Peyer's patch (tissue), 4 donors: ENCODE measurements at places on chromosomes 13 and 19. TPM values are rescaled to one million over a fixed set of nuclear protein-coding genes. Genes with fewer than 3 reads are reported as not detected.

DNA sequence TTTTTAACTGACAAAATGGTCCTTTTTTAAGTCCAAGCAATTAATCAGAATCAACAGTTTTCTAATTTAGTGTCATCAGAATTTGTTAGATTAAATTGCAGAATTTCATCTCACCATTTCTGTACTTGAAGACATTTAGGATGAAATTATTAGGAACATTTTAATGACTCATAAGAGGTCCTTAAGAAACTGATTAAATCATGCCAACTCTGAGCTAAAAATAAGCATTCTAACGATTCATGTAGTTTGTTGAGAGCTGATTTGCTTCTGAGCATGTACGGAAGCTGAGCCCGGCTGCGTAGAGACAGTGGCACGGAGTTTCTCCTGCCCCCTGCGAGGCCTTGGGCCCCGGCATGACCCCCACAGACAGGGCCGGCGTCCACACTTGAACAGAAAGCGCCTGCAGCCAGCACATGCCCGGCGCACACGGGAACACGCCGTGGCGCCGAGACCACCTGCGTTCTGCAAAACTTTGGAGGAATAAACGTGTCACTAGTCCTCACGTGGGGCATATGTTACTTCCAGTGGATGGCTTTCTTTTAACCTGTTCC is 89.7 kb upstream of the MCF2L start:
- no peak for DNase-seq
- H3K4me3 ChIP-seq: no peak overlapping the region
- H3K27me3 ChIP-seq: no peaks in the 10 kb centered on the region
- H3K27ac ChIP-seq: no peak overlapping the region
- peaks cover 40% of the 10 kb centered on the region for H3K36me3 ChIP-seq

DNA sequence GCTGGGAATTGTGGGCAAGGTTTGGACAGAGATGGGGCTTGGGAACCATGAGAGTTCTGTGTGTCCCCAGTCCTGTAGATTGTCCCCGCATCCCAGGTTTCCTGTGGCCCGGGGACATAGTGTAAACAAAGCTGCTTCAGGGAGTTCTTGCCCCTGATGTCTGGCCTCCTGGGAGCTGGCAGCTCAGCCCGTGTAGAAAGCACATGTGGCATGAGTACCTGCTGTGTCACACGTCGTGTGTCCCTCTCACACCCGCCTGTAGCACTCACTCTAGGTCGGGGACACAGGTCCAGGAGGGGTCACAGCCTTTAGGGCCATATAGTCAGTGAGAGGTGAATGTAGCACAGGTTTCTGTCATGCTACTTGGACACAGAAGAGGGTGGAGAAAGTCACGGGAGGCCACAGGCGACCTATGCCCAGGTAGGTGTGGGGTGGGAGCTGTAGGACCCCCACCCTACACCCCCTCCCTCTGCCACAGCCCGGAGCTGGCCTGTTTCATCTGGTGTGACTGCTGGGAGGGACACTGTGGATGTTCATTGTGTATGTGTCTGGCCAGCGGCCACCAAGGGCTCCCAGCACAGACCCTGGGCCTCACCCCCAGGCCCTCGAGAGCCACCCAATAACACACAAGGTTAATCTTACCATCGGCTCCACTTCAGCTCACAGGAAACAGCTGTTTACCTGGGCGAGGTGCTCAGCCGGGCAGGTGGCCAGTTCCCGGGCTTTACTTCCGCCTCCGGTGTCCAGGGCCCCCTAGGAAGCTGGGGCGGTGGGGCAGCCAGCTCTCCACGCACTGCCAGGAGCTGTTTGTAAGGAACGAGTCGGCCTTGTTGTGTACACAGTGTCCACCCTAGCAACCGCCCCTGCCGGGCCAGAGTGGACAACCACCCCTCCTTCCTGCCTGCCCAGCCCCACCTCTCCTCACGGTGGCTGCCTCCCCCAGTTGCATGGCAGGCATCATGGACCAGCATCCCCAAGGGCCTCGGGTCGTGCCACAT is 49.7 kb downstream of the COMP start:
- H3K4me1 ChIP-seq: peaks cover 7% of the 10 kb centered on the region
- no peaks in the 10 kb centered on the region for H3K36me3 ChIP-seq
- H3K27ac ChIP-seq: no peak overlapping the region
- DNase-seq: no peak
- no peaks in the 10 kb centered on the region for H3K27me3 ChIP-seq

Gene ASF1B
- total RNA-seq: 5.7 TPM

DNA sequence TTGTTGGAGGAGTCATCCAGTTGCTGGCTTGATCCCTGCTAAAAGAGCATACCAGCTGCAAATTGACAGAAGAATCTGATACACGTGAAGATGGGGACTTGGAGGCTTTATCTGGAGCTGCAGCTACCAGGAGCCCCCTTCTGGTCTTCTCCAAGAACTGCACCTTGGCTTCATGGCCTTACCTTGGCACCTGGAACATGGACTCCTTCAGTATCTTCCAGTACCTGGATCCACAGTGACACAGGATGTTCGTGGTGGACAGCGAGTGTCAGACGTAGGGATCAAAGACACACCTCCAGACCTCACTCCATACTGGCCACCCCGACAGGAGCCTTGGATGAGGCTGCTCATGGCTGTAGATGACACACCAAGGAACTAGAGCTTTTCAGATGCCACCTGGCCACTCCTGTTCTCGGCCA is 9.9 kb upstream of the ACSBG2 start:
- peak; percentile 42 for DNase-seq
- H3K36me3 ChIP-seq: no peaks in the 10 kb centered on the region
- H3K27ac ChIP-seq: no peak overlapping the region
- no peaks in the 10 kb centered on the region for H3K27me3 ChIP-seq

- H3K36me3 ChIP-seq: peaks cover 20% of the 10 kb centered on the region
- DNase-seq: no peak
- no peaks in the 10 kb centered on the region for H3K27me3 ChIP-seq
- no peak overlapping the region for H3K4me3 ChIP-seq
- peak overlapping the region; percentile 94 for H3K27ac ChIP-seq
These were observed 2.3 kb downstream of the FUT2 start for GRCh38 chr19:48698046-48698445.

Gene SPRY2
- total RNA-seq: 18.2 TPM

Gene LRRC25
- total RNA-seq: 3.9 TPM

- DNase-seq: no peak
- no peak overlapping the region for H3K4me3 ChIP-seq
- H3K27me3 ChIP-seq: no peaks in the 10 kb centered on the region
- H3K36me3 ChIP-seq: no peaks in the 10 kb centered on the region
These were observed 192.1 kb downstream of the TM9SF2 start for GRCh38 chr13:99693351-99693750.

Gene TSHZ3
- 3.4 TPM for total RNA-seq

GRCh38 chr13:34883396-34883795 is 58.7 kb upstream of the NBEA start:
- no peaks in the 10 kb centered on the region for H3K4me1 ChIP-seq
- DNase-seq: no peak
- H3K4me3 ChIP-seq: no peak overlapping the region
- no peaks in the 10 kb centered on the region for H3K27me3 ChIP-seq
- H3K36me3 ChIP-seq: no peaks in the 10 kb centered on the region

GRCh38 chr13:35818633-35819067 is 312.5 kb downstream of the DCLK1 start:
- H3K27ac ChIP-seq: no peak overlapping the region
- no peaks in the 10 kb centered on the region for H3K4me1 ChIP-seq
- no peak for DNase-seq
- no peaks in the 10 kb centered on the region for H3K27me3 ChIP-seq
- H3K36me3 ChIP-seq: no peaks in the 10 kb centered on the region

Gene GPR12
- not detected for total RNA-seq

Gene ZNF524
- 45.1 TPM for total RNA-seq

DNA sequence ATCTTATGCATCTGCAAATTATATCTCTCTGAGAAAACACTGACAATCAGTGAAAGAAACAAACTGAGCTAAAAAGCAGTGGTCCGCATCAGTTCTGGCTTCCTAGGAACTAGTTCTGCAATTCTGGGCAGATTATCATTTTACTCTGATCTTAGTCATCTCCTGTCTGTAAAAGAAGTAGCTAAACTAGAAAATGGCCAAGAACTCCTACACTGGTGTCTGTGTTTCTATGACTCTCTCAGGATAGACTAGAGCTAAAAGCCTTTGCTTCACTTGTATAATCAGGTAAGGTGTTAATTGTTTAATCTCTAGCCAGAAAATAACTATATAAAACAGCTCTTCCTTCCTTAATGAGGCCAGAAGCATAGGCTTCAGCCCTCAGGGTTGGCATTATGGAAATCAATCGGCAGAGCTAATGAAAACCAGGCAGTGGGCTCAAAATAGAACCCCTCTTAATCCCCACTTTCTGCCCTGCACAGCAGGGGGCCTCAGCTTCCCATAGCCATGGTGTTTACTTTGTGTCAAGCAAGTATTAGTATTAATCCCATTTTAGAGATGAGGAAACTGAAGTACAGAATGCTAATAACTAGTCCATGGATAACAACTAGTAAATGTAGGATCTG is 459.2 kb downstream of the FGF14 start:
- no peak overlapping the region for H3K27ac ChIP-seq
- H3K4me1 ChIP-seq: no peaks in the 10 kb centered on the region
- H3K36me3 ChIP-seq: no peaks in the 10 kb centered on the region
- DNase-seq: no peak
- H3K27me3 ChIP-seq: no peaks in the 10 kb centered on the region
- no peak overlapping the region for H3K4me3 ChIP-seq

GRCh38 chr13:97028441-97029299 is 34.4 kb upstream of the OXGR1 start:
- H3K27me3 ChIP-seq: no peaks in the 10 kb centered on the region
- H3K27ac ChIP-seq: no peak overlapping the region
- H3K4me1 ChIP-seq: no peaks in the 10 kb centered on the region
- peak; percentile 85 for DNase-seq

DNA sequence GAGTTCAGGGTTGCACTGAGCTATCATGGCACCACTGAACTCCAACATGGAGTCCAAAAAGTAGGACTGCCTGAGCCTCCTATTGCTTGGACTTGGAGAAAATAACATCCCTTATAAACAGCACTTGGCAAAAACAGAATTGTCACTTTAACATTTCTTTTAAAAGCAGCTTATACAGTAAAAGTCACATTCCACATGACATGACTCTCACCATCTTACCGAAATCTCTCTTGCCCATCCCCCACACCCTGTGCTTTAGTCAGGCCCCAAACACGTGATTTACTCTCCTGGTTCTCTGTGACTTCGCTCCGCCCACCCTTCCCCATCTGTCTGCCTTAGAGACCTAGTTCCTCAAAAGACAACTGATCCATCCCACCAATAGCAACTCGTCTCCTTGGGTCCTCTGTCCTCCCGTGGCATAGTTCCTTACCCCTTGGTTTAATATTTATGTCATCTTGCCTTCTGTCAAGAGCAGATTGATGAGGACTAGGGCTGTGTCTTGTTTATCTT is 4.6 kb downstream of the SAFB start:
- H3K36me3 ChIP-seq: peaks cover 45% of the 10 kb centered on the region
- H3K4me3 ChIP-seq: no peak overlapping the region
- peaks cover 3% of the 10 kb centered on the region for H3K4me1 ChIP-seq
- H3K27me3 ChIP-seq: no peaks in the 10 kb centered on the region

Gene ATXN8OS
- not detected for total RNA-seq

GRCh38 chr13:98919566-98919965 is 58.3 kb downstream of the DOCK9 start:
- no peaks in the 10 kb centered on the region for H3K36me3 ChIP-seq
- no peaks in the 10 kb centered on the region for H3K27me3 ChIP-seq
- no peak overlapping the region for H3K4me3 ChIP-seq
- no peaks in the 10 kb centered on the region for H3K4me1 ChIP-seq
- no peak for DNase-seq
- H3K27ac ChIP-seq: no peak overlapping the region

Gene CYP4F11
- total RNA-seq: 42.0 TPM

Gene ZIC2
- not detected for total RNA-seq

Gene TICAM1
- 45.8 TPM for total RNA-seq

Gene PRSS57
- not detected for total RNA-seq

DNA sequence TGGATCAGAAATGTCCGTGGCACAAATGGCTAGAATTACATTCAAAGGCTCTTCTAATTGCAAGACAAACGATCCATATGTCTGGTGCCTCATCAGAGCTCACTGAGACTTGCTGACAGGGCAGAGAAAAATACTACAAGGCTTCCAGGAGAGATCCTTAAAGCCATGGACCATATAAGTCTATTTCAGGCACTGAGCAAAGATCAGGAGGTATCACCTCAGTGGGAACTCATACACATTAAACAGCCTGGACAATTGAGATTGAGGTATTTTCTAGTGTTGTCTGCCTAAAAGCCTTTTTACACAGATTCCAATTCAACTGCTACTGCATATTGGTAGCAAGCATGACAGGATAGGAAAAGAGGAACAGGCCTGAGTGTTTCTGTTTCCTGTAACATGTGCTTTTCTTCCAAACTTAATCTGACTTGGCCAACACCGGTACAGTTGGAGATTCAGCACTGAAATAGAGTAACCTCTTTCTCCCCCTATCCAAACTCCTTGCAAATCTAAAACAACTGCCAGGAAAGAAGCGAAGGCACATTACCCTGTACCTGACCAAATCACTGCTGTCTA is 65.9 kb downstream of the SERP2 start:
- H3K27me3 ChIP-seq: no peaks in the 10 kb centered on the region
- H3K27ac ChIP-seq: no peak overlapping the region
- DNase-seq: no peak
- peaks cover 18% of the 10 kb centered on the region for H3K4me1 ChIP-seq
- H3K36me3 ChIP-seq: no peaks in the 10 kb centered on the region

Gene C19orf33
- 444 TPM for total RNA-seq

Gene SYDE1
- total RNA-seq: 2.3 TPM

- no peaks in the 10 kb centered on the region for H3K4me1 ChIP-seq
- no peaks in the 10 kb centered on the region for H3K27me3 ChIP-seq
- no peak overlapping the region for H3K4me3 ChIP-seq
- H3K36me3 ChIP-seq: no peaks in the 10 kb centered on the region
These were observed 353.1 kb downstream of the ENOX1 start for GRCh38 chr13:43433691-43434141.

GRCh38 chr19:5738423-5738822 is 18.0 kb downstream of the CATSPERD start:
- H3K4me1 ChIP-seq: no peaks in the 10 kb centered on the region
- H3K27me3 ChIP-seq: no peaks in the 10 kb centered on the region
- no peaks in the 10 kb centered on the region for H3K36me3 ChIP-seq
- H3K27ac ChIP-seq: no peak overlapping the region
- DNase-seq: no peak

DNA sequence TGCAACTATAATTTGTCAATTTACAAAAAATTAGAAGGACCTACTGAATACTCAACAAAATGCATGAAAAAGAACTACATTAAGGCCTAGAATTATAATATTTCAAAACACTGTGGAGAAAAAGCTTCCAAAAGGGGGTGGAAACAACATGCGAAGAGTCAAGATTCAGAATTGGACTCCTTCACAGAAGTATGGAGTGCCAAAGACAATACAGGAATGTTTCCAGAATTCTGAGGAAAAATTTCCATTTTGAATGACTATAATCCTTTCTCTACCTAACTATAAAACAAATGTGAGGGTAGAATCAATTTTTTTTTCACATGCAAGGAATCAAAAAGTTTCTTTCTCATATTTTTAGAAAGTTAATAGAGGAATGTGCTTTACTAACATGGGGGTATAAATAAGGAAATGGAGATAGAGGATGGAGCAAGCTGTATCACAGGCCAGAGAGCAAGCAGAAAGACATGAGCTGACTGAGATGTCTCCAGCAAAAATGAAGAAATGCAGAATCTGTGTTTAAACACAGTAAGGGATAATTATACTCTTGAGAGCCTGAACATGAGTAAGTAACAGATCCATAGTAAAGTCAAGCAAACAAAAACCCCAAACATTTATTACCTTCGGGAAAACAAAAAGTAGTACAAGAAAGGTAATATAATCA is 39.5 kb upstream of the SMAD9 start:
- no peaks in the 10 kb centered on the region for H3K4me1 ChIP-seq
- no peak overlapping the region for H3K27ac ChIP-seq
- no peaks in the 10 kb centered on the region for H3K36me3 ChIP-seq
- no peaks in the 10 kb centered on the region for H3K27me3 ChIP-seq
- no peak for DNase-seq
